ENCODE measurements at places on chromosomes 3 and 15.
A peak's percentile ranks its signal among the peaks of the same experiment; 100 is the strongest.

- no peaks in the 10 kb centered on the region for H3K36me3 ChIP-seq
- no peaks in the 10 kb centered on the region for H3K27me3 ChIP-seq
- no peak overlapping the region for H3K27ac ChIP-seq
- peak; percentile 43 for DNase-seq
- H3K4me3 ChIP-seq: no peak overlapping the region
These were observed 67.4 kb upstream of the LARS2 start for GRCh38 chr3:45320986-45321385.

DNA sequence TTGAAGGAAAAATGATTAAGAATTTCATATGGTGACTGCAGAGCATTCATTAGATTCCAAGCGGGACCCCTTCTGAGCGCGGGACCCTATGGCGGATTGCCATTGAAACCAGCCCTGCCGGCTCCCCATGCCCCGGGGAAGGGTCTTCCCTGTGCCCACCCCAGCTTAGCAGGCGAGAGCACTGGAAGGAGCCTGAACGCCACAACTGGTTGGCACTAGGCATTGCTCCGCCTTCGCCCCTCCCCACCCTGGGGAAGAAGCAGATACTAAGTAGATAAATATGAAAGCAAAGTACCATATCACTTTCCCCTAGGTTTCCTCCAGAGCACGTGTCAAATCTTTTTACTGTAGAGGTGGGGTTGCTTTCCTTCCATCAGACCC is 70.7 kb downstream of the CYP19A1 start:
- no peaks in the 10 kb centered on the region for H3K27me3 ChIP-seq
- H3K36me3 ChIP-seq: no peaks in the 10 kb centered on the region
- peak overlapping the region; percentile 72 for H3K27ac ChIP-seq
- peaks cover 22% of the 10 kb centered on the region for H3K4me1 ChIP-seq

DNA sequence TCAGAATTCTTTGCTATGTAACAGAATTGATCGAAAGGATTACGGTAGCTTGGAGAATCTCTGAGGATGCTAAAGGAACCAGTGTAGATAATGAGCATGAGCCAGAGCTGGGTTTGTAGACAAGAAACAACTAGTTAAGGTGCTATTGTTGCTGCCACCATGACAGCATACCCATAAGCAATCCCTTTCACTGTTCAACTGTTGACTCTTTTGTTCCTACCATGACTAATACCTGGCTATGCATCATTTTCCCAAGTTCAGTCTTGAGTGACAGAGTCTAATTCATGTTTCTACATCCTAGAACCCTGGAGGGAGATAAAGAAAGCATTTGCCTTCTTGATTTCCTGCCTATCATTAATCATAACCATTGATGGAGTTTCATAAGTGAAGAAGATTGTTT is 600.3 kb downstream of the OTOL1 start:
- H3K36me3 ChIP-seq: no peaks in the 10 kb centered on the region
- no peak overlapping the region for H3K4me3 ChIP-seq
- no peaks in the 10 kb centered on the region for H3K4me1 ChIP-seq
- no peak overlapping the region for H3K27ac ChIP-seq

- no peak overlapping the region for H3K27ac ChIP-seq
- H3K36me3 ChIP-seq: no peaks in the 10 kb centered on the region
- DNase-seq: no peak
- no peak overlapping the region for H3K4me3 ChIP-seq
These were observed 53.4 kb upstream of the EIF5A2 start for GRCh38 chr3:170961616-170962400.

DNA sequence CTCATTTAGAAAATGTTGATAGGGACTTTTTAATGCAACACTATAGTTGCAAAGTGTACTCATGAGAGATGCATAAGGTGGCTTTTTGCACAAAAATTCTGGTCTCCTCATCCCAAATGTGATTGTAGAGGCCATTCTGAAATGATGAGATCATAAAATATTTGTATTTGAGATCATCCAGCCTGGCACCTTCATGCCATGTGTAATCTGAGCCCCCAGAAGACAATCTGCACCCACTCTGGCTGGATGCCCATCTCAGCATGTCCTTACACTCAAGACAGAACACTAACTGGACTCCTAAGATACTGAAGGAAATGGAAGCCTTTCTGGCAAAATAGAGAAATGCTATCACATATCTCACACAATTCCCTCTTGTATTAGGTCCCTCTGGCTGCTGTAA is 49.2 kb downstream of the SLC7A14 start:
- DNase-seq: no peak
- no peak overlapping the region for H3K4me3 ChIP-seq
- no peak overlapping the region for H3K27ac ChIP-seq

DNA sequence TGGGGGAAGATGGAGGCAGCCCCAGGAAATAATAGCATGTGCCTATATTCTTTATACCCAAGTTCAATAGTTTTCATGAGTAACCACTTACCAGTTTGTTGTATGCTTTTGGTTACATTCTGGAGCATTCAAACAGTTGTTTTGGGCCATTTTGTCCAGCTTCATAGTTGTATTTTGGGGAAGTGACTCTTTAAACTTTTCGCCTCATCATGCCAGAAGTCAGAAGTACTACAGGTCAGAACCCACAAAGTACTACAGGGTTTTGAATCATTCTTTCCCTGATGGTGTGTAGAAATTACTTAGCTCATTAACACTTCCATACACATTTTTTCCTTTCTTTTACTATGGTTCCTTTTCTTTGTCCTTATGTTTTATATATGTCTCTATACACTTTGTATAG is 210.6 kb downstream of the ARPP21 start:
- H3K4me3 ChIP-seq: no peak overlapping the region
- no peaks in the 10 kb centered on the region for H3K36me3 ChIP-seq
- no peak overlapping the region for H3K27ac ChIP-seq

GRCh38 chr3:180117381-180118163 is 80.8 kb upstream of the PEX5L start:
- H3K4me3 ChIP-seq: no peak overlapping the region
- no peak for DNase-seq
- H3K4me1 ChIP-seq: no peaks in the 10 kb centered on the region
- H3K27ac ChIP-seq: no peak overlapping the region
- no peaks in the 10 kb centered on the region for H3K27me3 ChIP-seq
- no peaks in the 10 kb centered on the region for H3K36me3 ChIP-seq

- H3K4me1 ChIP-seq: no peaks in the 10 kb centered on the region
- DNase-seq: no peak
- H3K36me3 ChIP-seq: no peaks in the 10 kb centered on the region
- no peaks in the 10 kb centered on the region for H3K27me3 ChIP-seq
- H3K4me3 ChIP-seq: no peak overlapping the region
- H3K27ac ChIP-seq: no peak overlapping the region
These were observed 348.7 kb upstream of the LMCD1 start for GRCh38 chr3:8152821-8153418.

GRCh38 chr3:159534496-159534895 is 454.1 kb upstream of the IL12A start:
- no peak overlapping the region for H3K4me3 ChIP-seq
- H3K36me3 ChIP-seq: no peaks in the 10 kb centered on the region
- H3K27me3 ChIP-seq: no peaks in the 10 kb centered on the region
- H3K27ac ChIP-seq: no peak overlapping the region

DNA sequence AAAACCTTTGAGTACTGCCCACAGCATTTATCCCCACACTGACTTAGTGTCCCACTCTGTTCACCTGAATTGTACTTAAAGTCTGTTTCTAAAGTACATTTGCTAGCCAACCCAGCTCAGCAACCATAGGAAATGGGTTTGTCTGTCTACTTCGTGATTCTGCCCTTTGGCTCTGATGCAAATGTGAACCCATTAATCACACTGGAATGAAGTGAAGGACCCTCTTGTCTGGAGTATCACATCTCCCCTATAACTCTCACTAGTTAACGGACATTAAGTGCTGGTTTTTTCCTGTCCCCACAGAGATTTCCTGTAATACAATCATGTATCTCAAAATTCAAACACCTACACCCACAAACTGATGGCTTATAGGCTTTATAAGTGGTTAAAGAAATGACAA is 20.5 kb downstream of the EID1 start:
- peaks cover 13% of the 10 kb centered on the region for H3K4me1 ChIP-seq
- DNase-seq: no peak
- no peak overlapping the region for H3K4me3 ChIP-seq
- H3K27ac ChIP-seq: peak overlapping the region; percentile 54
- H3K27me3 ChIP-seq: no peaks in the 10 kb centered on the region

- DNase-seq: no peak
- no peaks in the 10 kb centered on the region for H3K36me3 ChIP-seq
- H3K27ac ChIP-seq: no peak overlapping the region
- H3K4me3 ChIP-seq: no peak overlapping the region
- H3K27me3 ChIP-seq: no peaks in the 10 kb centered on the region
- no peaks in the 10 kb centered on the region for H3K4me1 ChIP-seq
These were observed 219.5 kb upstream of the CBLB start for GRCh38 chr3:106088304-106088703.

DNA sequence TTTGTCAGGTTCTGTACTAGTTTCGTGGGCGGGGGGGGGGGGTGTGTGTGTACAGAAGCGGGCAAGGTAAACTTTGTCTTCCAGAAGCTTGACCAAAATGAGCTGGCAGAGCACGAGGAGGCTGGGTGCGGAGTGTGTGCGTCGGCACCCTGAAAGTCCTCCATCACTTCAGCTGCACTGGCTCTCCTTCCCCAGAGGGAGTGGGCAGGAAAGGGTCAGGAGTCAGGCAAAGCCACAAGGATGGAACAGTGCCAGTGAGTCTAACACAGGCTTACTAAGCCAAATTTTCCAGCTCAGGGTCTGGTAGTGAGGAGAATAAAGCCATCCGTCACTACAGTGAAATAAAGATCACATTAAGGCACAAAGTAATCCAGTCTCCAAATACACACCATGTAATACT is 11.9 kb upstream of the SH3GL3 start:
- H3K4me3 ChIP-seq: no peak overlapping the region
- no peaks in the 10 kb centered on the region for H3K36me3 ChIP-seq
- H3K27ac ChIP-seq: no peak overlapping the region
- peaks cover 8% of the 10 kb centered on the region for H3K4me1 ChIP-seq

- H3K4me3 ChIP-seq: no peak overlapping the region
- no peaks in the 10 kb centered on the region for H3K4me1 ChIP-seq
- no peak overlapping the region for H3K27ac ChIP-seq
- peaks cover 68% of the 10 kb centered on the region for H3K36me3 ChIP-seq
These were observed 19.9 kb upstream of the RTP2 start for GRCh38 chr3:187722206-187722612.

DNA sequence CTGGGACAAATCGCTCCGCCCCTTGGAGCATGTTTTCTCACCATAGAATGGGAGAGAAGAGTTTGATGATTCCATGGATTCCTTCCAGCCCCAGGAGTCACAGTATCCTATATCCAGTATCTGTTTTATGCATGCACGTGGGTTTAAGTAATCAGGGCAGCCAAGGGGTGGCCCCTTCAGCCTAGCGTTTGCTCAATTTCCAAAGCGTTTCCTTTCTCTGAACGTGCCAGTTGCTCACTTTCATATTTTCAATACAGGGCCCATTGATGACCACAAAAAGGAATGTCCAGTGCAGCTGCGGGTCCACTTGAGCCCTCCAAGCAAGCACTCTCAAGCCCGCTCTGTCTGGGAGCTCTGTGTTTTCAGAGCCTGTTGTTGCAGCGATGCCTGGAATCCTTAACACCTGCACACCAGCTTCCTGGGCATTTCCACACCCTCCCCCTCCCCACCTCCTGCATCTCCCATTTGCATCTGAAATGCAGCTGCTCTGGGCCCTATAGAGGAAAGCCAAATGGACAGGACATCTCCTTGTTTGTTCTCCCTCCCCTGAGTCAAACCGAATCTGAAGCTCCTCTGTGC is 164.3 kb upstream of the LPP start:
- no peak for DNase-seq
- no peak overlapping the region for H3K4me3 ChIP-seq
- H3K27ac ChIP-seq: no peak overlapping the region
- H3K36me3 ChIP-seq: no peaks in the 10 kb centered on the region
- H3K27me3 ChIP-seq: no peaks in the 10 kb centered on the region

GRCh38 chr3:156725682-156726081 is 51.3 kb downstream of the TIPARP start:
- no peak for DNase-seq
- H3K27me3 ChIP-seq: no peaks in the 10 kb centered on the region
- no peak overlapping the region for H3K4me3 ChIP-seq
- H3K36me3 ChIP-seq: no peaks in the 10 kb centered on the region

DNA sequence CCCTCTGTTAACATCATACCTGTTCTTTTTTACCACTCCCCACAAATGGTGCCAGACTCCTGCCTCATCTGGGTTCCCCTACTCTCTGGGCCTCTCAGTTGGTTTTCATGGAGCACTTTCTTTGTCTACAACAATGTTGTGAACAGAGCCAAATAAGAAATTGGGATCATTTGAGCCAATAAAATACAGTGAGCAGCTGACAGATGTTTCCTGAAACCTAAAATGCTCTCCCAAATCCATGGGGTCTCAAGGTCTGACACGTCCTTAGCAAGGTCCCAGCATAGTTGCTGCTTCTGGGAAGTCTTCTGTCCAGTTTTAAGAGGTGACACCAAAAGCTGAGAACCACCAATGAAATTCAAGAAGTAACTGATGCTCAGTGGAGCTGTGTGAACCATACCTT is 1.7 kb downstream of the NMNAT3 start:
- H3K36me3 ChIP-seq: no peaks in the 10 kb centered on the region
- no peak for DNase-seq
- H3K27me3 ChIP-seq: no peaks in the 10 kb centered on the region
- H3K4me1 ChIP-seq: peaks cover 17% of the 10 kb centered on the region
- no peak overlapping the region for H3K4me3 ChIP-seq

DNA sequence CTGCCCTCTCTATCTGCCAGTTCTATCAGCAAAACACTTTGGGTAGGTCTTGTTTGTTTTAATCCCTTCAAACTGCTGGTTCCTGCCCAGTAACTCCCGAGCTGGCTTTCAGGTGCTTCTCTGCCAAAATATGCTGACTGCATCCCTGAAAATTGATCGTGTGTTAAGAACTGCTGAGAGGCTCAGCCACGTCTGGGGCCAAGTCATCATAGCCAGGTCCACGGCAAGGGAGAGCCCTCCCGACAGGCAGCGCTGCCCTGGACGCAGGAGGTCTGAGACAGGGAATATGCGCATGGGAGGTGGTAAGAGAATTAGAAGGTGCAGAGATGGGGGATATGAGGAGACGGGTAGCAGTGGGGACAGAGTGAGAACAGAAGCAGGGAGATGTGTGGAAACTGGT is 179.7 kb upstream of the TOPAZ1 start:
- no peaks in the 10 kb centered on the region for H3K36me3 ChIP-seq
- H3K4me3 ChIP-seq: no peak overlapping the region
- no peak for DNase-seq
- no peak overlapping the region for H3K27ac ChIP-seq
- H3K27me3 ChIP-seq: no peaks in the 10 kb centered on the region
- H3K4me1 ChIP-seq: no peaks in the 10 kb centered on the region

DNA sequence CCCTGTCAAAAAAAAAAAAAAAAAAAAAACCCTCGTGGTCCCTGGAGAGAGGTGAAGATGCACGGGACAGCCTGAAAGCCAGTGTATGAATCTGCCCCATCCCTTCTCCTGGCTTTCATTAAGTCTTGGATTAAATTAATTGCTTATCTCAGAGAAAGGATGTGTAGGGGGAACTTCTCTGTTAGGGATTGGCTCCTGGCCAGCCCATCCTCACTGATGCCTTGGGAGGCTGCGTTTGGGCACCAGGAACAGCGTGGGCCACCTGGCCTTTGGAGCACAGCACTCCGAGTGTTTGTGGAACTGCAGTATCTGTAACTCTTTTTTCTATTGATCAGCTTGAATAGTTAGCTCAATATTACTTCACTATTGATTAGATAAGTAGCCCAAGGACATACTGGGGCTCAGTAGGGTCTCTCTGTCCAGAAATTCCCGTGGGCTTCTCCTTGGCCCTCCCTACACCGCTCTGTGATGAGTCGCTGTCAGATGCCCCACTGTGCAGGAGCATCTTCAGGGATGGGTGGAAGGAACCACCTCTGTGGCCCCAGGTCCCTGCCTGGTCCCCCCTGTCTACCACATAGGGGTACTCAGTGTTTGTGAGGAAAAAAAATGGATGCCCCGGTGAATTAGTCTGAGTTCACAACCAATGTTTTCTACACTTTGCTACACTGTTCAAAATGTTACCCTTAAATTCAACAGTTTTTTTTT is 2.0 kb downstream of the PXYLP1 start:
- DNase-seq: no peak
- H3K36me3 ChIP-seq: no peaks in the 10 kb centered on the region
- H3K27me3 ChIP-seq: no peaks in the 10 kb centered on the region
- H3K4me3 ChIP-seq: no peak overlapping the region

Data from vagina (tissue), 2 donors.